Thyroid gland (tissue), 4 donors: ENCODE measurements at places on chromosomes 3 and 15. TPM values are rescaled to one million over a fixed set of nuclear protein-coding genes. Genes with fewer than 3 reads are reported as not detected.

DNA sequence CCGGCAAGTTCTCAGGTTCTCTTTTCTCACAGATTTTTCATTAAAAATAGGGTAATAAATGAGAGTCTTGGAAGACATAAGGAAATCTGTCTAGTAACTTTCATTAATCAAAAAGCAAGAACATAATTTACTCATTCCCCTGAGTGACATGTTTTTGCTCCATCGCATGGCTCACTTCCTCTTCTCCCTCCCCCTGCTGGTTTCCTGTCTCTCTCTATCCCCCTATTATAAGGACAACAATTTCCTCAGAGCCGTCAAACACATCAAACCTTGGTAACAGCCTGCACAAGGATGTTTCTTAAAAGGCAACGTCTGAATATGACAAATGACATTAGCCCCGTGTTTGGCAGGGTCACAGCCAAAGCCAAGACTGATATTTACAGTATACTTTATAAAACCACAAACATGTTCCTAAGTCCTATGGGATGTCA lies 1149.6 kb downstream of the IGSF11 start:
- no peaks in the 10 kb centered on the region for H3K4me1 ChIP-seq
- H3K27ac ChIP-seq = no peak overlapping the region
- no peak for DNase-seq

DNA sequence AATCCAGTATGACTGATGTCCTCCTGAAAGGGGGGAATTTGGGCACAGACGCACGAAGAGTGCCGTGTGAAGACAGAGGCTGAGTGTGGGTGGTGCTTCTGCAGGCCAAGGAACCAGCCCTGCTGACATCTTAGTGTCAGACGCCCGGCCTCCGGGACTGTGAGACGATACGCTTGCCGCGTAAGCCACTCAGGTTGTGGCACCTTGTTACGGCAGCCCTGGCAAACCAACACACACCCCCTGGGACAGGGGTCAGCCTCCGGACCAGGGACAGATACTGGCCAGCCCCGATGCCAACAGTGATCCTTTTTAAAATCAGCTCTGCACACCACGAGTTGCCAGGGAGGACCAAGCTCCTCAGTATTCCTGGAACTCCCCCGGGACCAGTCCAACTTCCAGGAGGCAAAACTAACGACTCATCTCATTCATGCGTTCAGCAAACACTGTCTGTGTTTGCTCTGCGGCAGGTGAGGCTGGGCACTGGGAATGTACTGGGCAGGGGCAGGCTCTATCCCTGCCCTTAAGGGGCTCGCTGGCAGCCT lies 21.2 kb upstream of the PIGZ start:
- no peaks in the 10 kb centered on the region for H3K36me3 ChIP-seq
- no peaks in the 10 kb centered on the region for H3K27me3 ChIP-seq
- no peak overlapping the region for H3K27ac ChIP-seq
- H3K4me1 ChIP-seq = peaks cover 10% of the 10 kb centered on the region
- H3K4me3 ChIP-seq = no peak overlapping the region

DNA sequence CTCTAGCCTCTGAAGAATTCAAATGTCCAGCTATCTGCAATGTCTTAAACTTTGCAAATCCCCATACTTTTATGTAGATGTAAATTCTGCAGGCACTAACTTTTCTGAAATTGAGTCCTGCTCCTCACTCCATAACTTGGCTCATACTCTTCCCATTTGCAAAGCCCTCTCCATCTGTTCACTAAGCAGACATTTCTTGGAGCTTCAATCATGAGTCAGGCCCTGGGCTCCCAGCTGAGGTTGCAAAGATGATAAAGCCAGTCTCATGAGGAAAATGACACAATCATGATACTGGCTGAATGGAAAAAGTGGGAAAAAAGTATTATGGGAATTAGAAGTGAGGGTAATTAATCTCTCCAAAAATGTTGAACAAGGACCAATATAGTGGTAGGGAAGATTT lies 507.6 kb downstream of the NR2F2 start:
- no peaks in the 10 kb centered on the region for H3K36me3 ChIP-seq
- no peak overlapping the region for H3K4me3 ChIP-seq
- no peak for DNase-seq
- H3K27me3 ChIP-seq = no peaks in the 10 kb centered on the region
- no peak overlapping the region for H3K27ac ChIP-seq

DNA sequence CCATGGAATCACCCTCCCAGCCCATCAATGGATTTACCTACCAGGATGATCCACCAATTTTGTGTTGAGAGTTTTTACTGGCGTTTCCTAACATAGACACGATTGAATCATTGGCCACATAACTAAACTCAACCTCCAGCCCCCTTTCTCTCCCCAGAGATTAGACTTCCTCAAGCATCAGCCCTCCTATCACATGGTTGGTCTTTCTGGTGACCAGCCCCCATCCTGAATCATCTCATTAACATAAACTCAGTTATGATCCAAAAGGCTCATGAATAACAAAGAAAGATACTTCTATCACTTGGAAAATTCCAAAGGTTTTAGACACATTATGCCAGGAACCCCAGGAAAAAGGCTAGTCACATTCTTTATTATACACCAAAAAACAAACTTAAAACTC lies 21.2 kb downstream of the PRKAR2A start:
- H3K36me3 ChIP-seq = no peaks in the 10 kb centered on the region
- DNase-seq = no peak
- H3K4me1 ChIP-seq = peaks cover 10% of the 10 kb centered on the region
- H3K27ac ChIP-seq = no peak overlapping the region
- no peak overlapping the region for H3K4me3 ChIP-seq

- H3K27ac ChIP-seq = no peak overlapping the region
Measured at GRCh38 chr3:40097131-40098117, 212.1 kb upstream of the EIF1B start.

DNA sequence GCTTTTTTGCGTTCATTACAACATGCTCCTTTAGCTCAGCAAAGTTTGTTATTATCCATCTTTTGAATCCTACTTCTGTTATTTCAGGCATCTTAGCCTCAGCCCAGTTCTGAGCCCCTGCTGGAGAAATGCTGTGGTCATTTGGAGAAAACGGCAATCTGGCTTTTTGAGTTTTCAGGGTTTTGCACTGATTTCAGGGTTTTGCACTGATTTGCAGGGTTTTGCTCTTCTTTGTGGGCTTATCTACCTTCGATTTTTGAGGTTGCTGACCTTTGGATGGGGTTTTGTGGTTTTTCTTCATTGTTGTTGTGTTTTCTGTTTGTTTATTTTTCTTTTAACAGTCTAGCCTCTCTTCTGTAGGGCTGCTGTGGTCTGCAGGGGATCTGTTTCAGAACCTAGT lies 137.4 kb downstream of the RSRC1 start:
- H3K4me1 ChIP-seq = no peaks in the 10 kb centered on the region
- H3K27me3 ChIP-seq = no peaks in the 10 kb centered on the region
- no peak overlapping the region for H3K27ac ChIP-seq
- DNase-seq = no peak

GRCh38 chr3:45844616-45845015 lies 2.7 kb upstream of the LZTFL1 start:
- no peak for DNase-seq
- no peaks in the 10 kb centered on the region for H3K27me3 ChIP-seq
- no peaks in the 10 kb centered on the region for H3K36me3 ChIP-seq
- H3K27ac ChIP-seq = no peak overlapping the region
- H3K4me3 ChIP-seq = no peak overlapping the region

GRCh38 chr3:125104639-125105038 lies 48.8 kb upstream of the HEG1 start:
- no peaks in the 10 kb centered on the region for H3K36me3 ChIP-seq
- no peak for DNase-seq
- no peak overlapping the region for H3K4me3 ChIP-seq
- peaks cover 46% of the 10 kb centered on the region for H3K4me1 ChIP-seq
- peak overlapping the region; percentile 87 for H3K27ac ChIP-seq

DNA sequence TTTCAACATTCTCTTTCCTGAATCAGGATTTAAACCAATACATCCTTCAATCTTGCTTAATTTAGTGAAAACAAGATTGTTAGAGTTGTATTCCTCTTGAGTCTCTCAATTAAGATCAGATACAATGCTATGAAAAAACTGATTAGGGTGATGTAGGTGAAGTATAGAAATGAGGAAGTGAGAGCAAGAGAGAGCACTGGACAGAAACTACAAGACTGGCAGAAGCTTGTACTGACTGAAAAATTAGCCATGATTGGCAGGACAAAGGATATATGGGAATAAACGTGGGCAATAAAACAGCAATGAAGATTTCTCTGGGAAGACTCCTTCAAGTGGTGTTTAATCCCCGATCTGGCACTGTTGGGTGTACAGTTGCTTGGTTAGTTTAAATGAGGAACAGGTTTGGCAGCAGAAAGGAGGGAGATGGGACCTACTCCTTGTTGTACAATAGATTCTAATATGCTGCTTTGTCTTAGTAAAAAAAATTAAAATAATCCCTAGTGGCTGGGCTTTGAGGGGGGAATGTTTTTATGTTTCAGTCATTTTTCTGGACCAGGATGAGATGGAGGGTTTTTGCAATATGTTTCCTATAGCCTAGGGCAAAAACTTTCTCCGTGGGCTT lies 252.7 kb downstream of the SLC9A9 start:
- H3K27me3 ChIP-seq = no peaks in the 10 kb centered on the region
- no peak overlapping the region for H3K27ac ChIP-seq
- H3K36me3 ChIP-seq = no peaks in the 10 kb centered on the region
- DNase-seq = no peak
- no peak overlapping the region for H3K4me3 ChIP-seq

DNA sequence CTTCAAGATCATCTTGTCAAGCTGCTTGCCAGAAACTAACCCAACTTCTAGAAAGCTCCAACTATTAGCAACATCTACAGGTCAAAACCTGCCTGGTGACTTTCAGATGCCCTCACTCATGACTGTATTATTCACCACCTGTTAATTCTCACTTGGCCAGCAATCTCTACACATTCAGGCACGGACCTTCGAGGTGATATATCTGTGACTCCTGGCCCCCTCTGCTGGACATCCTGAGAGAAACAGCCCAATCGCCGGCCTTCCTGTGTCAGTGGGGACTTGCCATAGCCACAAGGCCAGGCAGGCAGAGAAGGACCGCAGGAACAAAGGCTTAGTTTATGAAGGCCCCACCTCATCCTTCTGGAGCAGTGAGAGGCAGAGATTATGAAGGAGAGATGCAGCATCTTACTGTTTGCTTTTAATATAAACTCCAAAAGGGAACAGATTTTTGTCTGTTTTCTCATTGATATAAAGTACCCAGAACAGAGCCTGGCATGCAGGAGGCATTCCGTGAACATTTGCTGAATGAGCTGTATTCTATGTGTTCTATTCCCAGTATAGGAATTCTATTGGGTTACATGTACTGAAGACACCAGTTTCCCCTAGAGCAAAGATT lies 24.4 kb upstream of the OCA2 start:
- H3K36me3 ChIP-seq = peaks cover 12% of the 10 kb centered on the region
- peak; percentile 91 for DNase-seq
- H3K4me1 ChIP-seq = no peaks in the 10 kb centered on the region
- H3K27ac ChIP-seq = no peak overlapping the region

- H3K27ac ChIP-seq = no peak overlapping the region
- no peaks in the 10 kb centered on the region for H3K4me1 ChIP-seq
- no peaks in the 10 kb centered on the region for H3K36me3 ChIP-seq
- DNase-seq = peak; percentile 4
Measured at GRCh38 chr15:39172380-39173281, 408.2 kb upstream of the THBS1 start.

DNA sequence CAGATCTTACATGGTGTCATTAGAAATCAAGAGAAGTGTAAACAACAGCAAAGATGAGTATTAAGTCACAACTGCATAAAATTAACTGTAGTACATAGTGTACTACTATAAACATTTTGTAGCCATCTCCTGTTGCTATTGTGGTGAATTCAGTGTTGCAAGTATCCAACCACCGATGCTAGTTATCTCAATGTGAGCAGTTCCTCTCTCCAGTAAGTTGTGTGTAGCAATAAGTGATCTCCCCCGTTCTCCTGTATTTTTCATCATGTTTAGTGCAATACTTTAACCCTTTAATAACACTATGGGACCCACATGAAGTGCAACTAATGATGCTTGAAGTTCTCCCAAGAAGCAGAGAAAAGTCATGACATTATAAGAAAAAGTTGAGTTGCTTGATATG lies 264.7 kb upstream of the KCNH8 start:
- no peak overlapping the region for H3K4me3 ChIP-seq
- no peak overlapping the region for H3K27ac ChIP-seq
- H3K36me3 ChIP-seq = no peaks in the 10 kb centered on the region

DNA sequence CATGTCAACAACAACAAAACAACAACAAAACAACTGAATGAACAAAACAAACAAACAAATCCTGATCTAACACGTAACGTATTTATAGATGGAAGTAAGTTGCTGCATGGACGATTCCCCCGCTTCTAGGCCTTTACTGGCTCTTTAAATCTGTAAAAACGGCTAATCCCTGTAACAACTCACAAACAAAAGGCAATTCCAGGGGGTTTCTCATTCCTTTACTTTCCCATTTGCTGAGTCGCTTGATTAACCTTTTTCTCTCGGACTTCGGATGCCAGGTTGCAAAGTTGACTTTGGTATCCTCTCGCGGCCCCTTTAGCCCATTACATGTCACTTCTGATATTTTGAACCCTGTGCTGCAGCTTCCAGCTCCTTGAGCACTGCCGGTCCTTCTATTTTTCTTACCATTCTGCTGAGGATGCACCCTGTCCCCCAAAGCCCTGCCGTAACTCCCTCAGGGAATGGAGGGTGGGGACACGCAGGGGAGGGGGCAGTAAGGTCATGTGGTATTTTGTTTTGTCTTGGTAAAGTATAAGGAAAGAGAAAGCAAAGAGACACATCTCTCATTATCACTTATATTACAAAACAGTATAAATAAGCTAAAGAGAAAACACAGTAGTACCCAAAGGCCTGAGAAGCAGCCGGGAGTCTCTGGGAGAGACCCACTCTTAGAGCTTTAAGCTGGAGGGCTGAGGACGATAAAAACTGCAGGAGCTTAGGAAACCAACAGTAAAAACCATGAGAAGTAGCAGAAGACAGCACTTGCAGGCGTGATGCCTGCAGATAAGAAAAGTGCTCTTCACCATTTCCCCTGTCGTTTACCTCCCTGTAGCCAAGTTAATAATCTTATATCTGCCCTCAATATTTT lies 457.8 kb upstream of the ZNF717 start:
- no peak overlapping the region for H3K4me3 ChIP-seq
- no peak for DNase-seq
- H3K4me1 ChIP-seq = no peaks in the 10 kb centered on the region

DNA sequence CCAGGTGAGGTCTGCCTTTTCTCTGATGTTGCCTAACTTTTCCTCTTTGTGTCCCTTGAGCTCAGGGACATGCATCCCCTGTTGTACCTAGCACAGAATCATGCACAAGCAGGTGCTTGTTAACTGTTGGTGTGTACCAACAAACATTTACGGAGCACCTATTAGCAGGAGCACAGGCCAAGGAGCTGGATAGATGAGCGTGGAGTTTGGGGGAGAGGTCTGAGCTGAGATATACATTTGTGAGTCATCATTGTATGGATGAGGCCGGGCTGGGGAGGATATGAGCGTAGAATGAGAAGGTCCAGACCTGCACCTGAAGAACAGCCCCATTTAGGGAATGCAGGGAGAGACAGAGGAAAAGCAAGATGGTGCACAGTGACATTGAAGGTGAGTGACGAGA lies 53.4 kb downstream of the SMAD3 start:
- no peaks in the 10 kb centered on the region for H3K36me3 ChIP-seq
- no peaks in the 10 kb centered on the region for H3K27me3 ChIP-seq
- H3K4me3 ChIP-seq = no peak overlapping the region
- DNase-seq = no peak

Gene LTK
- total RNA-seq = 0.13 TPM

Gene DNAH1
- 8.8 TPM for total RNA-seq

Gene GPR176
- total RNA-seq = 4.3 TPM

Gene CTXND1
- total RNA-seq = 0.13 TPM

Gene CKMT1A
- 3.8 TPM for total RNA-seq

Gene CLDN16
- total RNA-seq = 3.3 TPM

Gene ROPN1
- not detected for total RNA-seq

Gene DPH3
- 18.4 TPM for total RNA-seq

Gene CLDN1
- 11.0 TPM for total RNA-seq
